ENCODE measurements at places on chromosomes 12 and 14. TPM values are rescaled to one million over a fixed set of nuclear protein-coding genes. Genes with fewer than 3 reads are reported as not detected.
A peak's percentile ranks its signal among the peaks of the same experiment; 100 is the strongest.

Gene SDR9C7
- total RNA-seq = not detected

DNA sequence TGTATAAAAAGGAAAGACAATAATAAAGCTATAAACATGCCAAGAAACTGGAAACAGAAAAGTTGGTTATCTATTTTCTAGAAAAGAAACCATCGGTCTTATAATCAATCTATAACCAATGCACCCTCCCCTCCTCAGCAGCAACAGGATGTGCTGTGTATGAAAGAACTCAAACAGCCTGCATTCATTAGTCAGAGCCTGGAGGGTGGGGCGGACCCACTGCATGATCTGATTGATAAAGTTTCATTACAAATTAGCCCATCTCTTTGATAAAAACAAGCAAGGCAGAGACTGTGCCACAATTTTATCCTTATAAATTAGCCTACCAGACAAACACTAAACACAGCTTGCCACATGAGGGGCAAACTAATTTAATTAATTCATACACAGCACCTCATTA, 448.1 kb downstream of the BCAT1 start:
- H3K36me3 ChIP-seq = no peaks in the 10 kb centered on the region
- no peaks in the 10 kb centered on the region for H3K27me3 ChIP-seq
- H3K27ac ChIP-seq = no peak overlapping the region

DNA sequence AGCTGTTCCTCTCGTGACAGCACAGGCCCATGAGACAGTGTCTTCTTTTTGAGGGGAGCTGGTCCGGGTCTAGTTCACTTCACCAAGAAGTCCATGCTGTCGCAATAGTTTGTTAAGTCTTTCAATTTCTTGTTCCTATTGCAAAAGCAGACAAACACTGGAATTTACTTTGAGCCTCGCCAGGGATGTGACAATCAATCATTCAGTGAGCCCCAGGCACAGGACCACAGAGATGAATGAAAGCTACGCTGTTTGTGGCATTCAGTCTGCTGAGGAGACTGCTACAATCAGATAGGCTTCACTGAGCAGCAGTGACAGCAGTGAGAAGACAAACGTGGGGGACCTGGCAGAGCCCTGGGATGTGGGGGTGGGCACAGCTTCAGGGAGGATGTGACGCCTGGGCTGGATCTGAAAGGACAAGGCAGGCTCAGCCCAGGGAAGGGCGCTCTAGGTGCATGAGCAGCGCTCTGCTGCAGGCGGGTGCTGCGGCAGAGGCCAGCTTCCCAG, 35.5 kb downstream of the TCTN1 start:
- no peaks in the 10 kb centered on the region for H3K27me3 ChIP-seq
- H3K4me1 ChIP-seq = peaks cover 22% of the 10 kb centered on the region
- H3K36me3 ChIP-seq = peaks cover 43% of the 10 kb centered on the region
- no peak overlapping the region for H3K27ac ChIP-seq
- H3K4me3 ChIP-seq = no peak overlapping the region

Gene RGS6
- total RNA-seq = 2.5 TPM

DNA sequence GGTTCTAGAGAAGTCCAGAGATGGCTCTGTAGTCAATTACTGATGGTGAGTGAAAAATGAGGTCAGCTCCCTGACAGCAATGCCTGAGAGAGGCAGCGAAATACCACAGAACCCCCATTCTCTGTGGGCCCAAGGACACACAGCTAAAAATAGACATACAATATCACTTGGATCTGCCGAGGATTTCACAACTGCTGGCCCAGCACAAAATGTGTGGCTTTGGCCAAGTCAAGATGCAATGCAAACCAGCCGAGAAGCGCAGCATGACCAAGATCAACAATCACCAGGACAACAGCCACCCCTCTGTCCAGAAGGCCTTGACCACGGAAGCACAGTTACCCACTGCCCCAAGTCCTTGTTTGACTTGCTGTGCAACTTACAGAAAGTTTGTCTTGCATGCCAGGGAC, 52.2 kb downstream of the CKAP4 start:
- peaks cover 1% of the 10 kb centered on the region for H3K27me3 ChIP-seq
- H3K4me1 ChIP-seq = no peaks in the 10 kb centered on the region
- DNase-seq = no peak

DNA sequence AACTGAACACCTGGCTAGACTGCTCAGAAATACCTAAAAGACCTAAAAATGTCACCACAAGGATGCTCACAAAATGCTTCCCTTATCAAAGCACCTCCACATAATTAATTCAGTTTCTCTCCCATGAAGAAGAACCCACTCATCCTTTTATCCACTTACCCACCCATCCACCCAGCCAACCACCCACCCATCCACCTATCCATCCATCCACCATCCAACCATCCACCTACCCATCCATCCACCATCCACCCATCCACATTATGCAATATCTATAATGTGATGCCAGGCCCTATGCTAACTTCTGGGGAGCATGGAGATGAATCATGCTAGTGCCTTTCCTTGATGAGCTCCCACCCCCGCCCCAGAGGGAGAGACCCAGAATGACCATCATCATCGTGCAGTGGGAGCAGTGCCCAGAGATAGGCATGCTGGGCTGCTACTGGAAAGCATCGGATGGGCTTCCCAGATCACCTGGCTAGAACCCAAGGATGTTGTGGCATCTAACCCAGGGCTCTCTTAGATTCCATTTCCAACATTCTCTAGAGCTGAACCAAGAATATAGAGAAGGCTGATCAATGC, 166.6 kb downstream of the TTC7B start:
- no peak overlapping the region for H3K27ac ChIP-seq
- no peaks in the 10 kb centered on the region for H3K4me1 ChIP-seq
- DNase-seq = no peak
- H3K4me3 ChIP-seq = no peak overlapping the region
- no peaks in the 10 kb centered on the region for H3K36me3 ChIP-seq

DNA sequence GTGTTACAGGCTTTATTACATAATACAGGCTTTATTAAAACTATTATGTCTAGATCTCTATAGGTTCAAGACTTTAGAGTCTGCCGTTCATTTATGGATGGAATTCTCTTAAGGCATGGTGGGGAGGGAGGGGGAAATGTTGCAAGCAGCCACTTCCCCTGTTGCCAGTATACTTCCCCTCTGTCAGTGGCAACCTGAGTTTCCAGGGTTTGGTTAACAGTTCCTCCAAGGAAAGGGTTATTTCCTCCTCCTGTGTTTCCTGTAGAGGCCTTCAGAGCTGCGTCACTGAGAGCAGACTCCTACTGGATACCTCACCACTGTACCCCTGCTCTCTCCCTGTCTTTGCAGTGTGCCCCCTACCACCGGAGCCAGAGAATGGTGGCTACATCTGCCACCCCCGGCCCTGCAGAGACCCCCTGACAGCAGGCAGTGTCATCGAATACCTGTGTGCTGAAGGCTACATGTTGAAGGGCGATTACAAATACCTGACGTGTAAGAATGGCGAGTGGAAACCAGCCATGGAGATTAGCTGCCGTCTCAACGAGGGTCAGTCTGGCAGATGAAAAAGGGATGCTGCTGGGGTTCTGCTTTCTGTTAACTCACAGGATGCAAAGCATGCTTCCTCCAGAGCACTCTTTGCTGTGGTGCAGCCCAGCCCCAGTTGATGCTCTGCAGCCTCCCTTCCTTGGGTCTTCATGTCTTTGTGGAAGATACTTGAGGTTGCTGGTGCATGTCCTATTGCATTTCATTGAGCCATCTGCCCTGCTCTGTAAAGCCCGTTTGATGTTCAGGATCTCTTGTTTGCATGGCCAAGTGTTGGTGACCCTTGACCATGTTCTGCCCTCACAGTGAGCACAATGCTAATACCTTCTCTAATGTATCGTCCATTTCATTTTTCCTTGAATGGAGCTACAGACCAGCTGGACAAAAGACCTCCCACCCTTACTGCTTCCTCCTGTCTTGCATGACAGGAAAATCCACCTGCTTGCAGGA, 63.6 kb upstream of the SRSF5 start:
- no peaks in the 10 kb centered on the region for H3K27me3 ChIP-seq
- H3K27ac ChIP-seq = peak overlapping the region; percentile 55
- H3K4me3 ChIP-seq = peak overlapping the region; percentile 24
- H3K4me1 ChIP-seq = peaks cover 72% of the 10 kb centered on the region
- peaks cover 48% of the 10 kb centered on the region for H3K36me3 ChIP-seq
- no peak for DNase-seq

Gene AQP6
- total RNA-seq = not detected

GRCh38 chr12:6943722-6944380, at the start of the genes C12orf57 and RNU7-1:
C12orf57 (plus strand) TSS chr12:6944022; CDS start chr12:6944122, 100 bp downstream.
RNU7-1 (plus strand) TSS chr12:6943816.
- peak within 1 kb of the TSS; percentile 93 for H3K4me3 ChIP-seq
- H3K27me3 ChIP-seq = no peaks in the 10 kb centered on the region
- H3K4me1 ChIP-seq = peaks cover 58% of the 10 kb centered on the region

Gene ADAMTS20
- total RNA-seq = not detected
